ENCODE measurements at places on chromosomes 4 and X.

- DNase-seq = no peak
Observed at GRCh38 chr4:58075724-58076123, 965.5 kb upstream of the IGFBP7 start.

GRCh38 chr4:78459327-78459726 is 92.2 kb upstream of the ANXA3 start:
- no peak for DNase-seq

DNA sequence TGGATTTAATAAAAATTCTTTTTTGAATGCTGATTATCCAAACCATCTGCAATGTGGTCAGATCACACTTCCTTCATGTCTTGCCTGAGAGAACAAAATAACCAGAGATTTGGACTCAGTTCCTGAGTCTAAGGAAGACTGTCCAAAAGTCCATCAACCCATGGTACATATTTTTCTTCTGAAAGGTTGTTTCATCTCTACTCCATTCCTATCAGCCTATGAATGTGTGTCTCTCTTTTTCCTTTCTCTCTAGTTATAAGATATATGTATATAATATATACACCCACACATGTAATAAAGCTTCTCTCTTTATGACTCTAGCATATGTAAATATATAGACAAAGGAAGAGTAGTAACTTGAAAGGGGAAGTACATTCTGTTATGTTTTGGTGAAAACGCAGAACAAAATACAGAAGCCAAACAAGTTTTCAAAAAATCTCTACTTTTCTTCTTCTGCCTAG is 226.9 kb downstream of the ARHGAP24 start:
- DNase-seq = no peak

GRCh38 chr4:186808630-186809018 is 85.0 kb upstream of the FAT1 start:
- no peak for DNase-seq

DNA sequence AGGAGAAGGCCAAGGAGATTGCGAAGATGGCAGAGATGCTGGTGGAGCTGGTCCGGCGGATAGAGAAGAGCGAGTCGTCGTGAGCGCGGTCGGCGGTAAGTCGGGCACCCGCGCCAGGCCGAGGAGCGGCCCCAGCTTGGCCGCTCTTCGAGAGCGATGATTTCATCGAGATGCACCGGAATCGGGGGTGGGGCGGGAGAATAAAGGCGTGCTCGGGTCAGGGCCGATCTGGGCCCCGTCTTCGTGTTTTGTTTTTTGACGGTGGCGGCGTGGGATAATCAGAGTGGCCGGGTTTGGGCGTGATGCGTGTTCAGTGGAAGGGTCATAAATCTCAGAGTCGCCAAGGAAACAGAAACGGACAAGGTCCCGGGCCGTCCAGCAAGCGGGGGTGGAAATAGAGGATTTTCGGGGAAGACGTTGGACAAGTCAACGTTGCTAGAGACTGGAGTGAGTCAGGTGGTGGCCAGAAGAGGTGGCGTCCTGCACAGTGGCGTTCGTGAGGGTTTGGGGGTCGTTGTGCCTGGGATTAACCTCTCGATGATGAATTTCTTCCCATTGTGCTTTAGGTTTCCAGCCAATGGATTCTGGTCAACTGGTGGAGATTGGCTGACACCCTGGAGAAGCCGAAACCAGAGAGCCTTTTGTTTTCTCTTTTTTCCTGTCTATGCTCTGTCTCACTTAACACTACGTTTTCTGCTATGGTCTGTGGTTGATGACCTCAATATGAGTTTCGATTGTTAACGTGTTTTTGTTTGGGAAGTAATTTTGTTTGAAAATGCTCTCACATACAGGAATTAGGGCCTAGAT is 882 bp downstream of the MRFAP1 start:
- DNase-seq = peak; percentile 47

DNA sequence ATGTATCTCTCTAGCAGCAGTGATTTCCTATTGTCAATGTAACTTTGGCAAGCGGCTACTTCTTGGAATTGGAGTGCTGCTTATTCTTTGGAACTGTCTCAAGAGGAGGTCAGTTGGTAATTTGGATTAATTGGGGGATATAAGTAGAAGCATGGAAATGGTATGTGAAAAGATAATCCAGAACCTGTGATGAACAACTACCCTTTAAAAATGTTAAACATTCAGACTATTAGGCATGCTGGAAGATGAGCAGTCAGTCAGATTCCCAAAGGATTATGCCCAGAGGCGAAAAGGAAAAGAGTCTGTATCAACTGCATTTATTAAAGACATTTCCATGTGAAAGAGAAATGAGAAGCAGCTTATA is 62.5 kb downstream of the SEC24D start:
- no peak for DNase-seq

GRCh38 chrX:136431625-136432024 is 56.1 kb upstream of the BRS3 start:
- DNase-seq = no peak

GRCh38 chr4:102533904-102534303 is 32.7 kb downstream of the NFKB1 start:
- no peak for DNase-seq

DNA sequence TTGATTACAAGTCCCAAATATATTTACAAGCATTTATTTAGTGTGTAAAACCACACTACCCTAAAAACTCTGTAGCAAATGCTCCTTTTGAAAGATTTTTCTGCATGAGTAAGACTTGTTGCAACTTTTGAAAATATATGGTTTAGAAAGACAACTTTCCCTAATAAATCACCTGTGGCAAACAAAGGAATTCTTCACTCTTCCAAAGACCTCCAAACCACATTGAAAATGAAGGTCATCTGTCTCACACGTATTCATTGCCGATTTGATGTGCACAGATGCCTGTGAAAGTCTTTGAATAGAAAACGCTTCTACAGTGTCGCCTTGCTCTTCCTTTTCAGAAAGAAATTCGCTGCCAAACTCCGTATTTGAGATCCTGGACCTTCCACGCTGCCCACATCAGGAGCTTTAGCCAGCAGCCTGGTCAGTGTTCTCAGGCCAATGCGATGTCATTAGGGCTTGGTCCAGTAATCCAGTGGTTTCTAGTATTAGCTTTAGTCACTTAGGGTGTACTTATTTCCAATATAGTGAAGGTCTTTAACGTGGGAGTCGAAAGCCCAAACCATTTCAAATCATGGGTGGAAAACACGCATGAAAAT is 22.2 kb downstream of the SPINK2 start:
- DNase-seq = no peak

- DNase-seq = no peak
Observed at GRCh38 chr4:88693792-88694191, 3.8 kb downstream of the NAP1L5 start.

GRCh38 chrX:106300656-106301055 is 132.6 kb downstream of the PWWP3B start:
- DNase-seq = no peak

GRCh38 chr4:21192367-21192766 is 492.1 kb downstream of the PACRGL start:
- no peak for DNase-seq

GRCh38 chr4:124199185-124199584 is 513.3 kb downstream of the ANKRD50 start:
- no peak for DNase-seq

DNA sequence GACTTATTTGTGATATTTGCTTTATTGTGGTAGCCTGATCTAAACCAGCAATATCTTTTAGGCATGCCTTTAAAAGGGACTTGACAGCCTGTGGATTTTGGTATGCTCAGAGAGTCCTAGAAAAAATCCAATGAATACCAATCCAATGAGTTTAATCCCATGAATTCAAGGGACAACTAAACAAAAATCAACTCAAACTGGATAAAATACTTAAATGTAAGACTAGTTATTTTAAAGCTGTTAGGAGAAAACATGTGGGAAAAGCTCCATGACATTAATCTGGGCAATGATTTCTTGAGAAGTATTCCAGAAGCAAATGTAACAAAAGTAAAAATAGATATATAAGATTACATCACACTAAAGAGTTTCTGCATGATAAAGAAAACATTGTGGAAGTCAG is 711.5 kb upstream of the PITX2 start:
- no peak for DNase-seq

DNA sequence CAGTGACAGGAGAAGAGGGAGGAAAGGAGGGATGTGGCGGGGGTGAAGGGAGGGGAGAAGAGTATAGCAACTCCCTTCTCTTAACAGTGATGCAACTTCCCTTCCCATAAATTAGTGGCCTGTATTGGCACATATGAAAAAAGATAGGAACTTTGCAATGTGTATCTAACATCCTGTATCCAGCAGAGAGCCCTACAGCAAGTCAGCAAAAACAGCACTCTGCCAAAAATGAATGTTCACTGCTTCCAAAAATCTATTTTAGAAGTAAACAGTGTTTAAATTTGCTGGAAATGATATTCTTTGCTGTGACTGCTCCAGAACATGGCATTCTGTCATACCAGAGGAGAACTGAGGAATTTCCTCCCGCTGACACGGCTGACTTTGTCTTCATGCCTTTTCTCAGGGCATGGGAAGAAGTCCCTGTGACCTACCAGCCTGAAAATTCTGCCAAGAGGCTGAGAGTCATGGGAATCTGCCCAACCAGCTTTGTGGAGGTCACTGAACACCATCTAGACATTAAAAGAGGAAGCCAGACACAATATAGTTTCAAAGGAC is 343.4 kb upstream of the RASGEF1B start:
- DNase-seq = no peak

GRCh38 chrX:9114245-9114644 is 80.3 kb upstream of the FAM9B start:
- DNase-seq = no peak

GRCh38 chr4:16692524-16692923 is 205.9 kb downstream of the LDB2 start:
- DNase-seq = no peak

GRCh38 chr4:1723131-1723801 is 1.9 kb downstream of the TACC3 start:
- no peak for DNase-seq

DNA sequence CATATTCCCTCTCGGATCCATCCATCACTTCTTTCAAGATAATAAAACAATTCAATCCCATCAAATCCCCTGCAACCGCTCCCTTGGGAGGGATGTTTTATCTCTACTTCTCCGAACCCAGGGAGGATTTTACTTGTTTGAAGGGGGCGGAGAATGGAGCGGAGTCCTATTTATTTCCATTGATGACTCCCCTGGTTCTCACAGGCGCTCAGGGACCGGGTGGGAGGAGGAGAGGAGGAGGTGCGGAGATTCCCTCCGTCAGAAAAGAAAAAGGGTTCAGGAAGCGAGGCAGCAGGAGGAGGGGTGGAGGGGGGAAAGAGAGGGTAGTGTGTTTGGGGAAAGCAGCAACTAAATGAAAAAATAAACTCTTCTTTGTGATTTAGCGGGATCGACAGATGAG is 2.1 kb downstream of the NDNF start:
- no peak for DNase-seq

- DNase-seq = no peak
Observed at GRCh38 chr4:147192679-147193078, 247.0 kb upstream of the TTC29 start.

DNA sequence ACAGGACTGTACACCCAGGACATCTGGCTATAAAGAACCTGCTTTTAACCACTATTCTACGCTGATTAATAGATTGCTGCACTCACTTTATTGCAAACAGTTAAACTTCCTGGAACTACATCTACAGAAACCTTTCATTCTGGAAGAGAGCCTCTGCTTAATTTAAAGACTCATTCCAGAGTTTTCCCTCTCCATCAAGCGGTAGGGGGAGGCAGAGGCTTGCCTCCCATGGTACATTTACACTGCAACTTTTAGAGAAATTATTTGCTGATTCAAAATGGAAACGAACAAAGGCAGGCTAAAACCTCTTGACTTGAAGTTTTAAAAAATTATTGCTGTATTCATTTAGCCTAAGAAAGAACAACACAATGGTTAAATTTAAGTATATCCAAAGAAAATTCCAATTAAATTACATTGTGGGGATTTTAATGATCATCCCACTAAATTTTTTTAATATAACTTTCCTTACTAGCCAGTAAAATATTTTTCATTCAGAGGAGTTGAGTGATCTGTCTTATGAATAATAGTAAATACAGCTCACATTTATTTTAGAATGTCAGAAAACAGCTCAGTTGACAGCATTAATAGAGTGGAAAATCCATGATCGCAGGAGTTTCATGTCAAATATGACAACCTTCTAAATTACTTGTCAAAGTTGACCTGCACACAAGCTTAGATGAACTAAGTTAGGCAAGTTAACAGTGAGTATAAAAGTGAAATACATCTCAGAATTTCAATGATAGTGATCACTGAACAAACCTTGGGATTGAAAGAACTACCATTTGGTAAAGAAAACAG is 46.3 kb upstream of the PCDH10 start:
- no peak for DNase-seq

GRCh38 chr4:19375136-19375804 is 876.4 kb upstream of the SLIT2 start:
- no peak for DNase-seq
